NCI-H460 (cell line): ENCODE measurements at places on chromosomes 5 and 9. TPM values are rescaled to one million over a fixed set of nuclear protein-coding genes. Genes with fewer than 3 reads are reported as not detected.

DNA sequence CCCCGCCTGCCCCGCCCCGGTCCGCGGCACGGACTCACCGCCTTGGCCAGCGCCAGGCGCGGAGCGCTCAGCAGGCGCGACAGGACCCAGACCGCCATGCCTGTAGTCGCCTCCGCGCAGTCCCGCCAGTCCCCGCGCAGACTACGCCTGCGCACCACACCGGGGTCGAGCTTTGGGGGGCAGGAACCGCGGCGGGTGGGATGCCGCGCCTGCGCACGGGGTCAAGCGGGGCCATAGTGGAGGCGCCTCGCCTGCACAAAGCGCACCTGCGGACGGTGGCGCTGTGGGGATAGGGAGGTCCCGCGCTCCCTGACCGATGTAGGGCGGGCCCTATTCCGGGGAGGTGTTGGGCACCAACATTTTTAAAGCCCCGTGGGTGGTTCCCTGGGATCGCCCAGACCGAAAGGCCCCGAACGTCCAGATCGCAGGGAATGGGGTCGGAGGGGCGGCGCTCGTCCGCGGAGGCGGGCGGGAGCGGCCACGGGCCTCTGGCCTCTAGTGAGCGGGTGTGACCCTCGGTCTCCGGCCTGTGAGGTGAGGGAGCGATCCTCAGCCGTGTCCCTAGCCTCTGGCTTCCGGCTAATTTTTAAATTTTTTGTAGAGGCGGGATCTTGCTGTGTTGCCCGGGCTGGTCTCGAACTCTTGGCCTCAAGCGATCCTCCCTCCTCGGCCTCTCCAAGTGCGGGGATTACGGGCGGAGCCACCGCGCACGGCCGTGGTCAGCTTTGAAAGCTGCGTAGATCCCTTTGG, 70.8 kb upstream of the LPCAT1 start:
- DNase-seq = peak; percentile 70

DNA sequence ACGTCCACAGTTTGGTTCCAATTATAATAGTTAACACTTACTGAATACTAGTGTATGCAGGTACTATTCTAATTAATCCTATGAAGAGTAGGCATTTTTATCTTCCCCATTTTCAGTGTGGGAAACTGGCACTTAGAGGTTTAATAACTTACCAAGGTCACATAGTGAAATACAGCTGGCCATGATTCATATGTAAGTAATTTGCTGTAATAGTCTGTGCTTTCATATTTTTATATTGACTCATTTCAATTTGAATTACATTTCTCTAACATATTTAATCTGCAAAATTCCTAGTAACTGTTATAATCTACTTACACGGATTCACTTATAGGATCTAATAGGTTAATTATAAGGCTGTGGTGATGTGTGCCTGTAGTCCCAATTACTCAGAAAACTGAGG, 19.4 kb downstream of the CCNH start:
- peak; percentile 11 for DNase-seq

GRCh38 chr5:95738072-95738471, 6.9 kb downstream of the RHOBTB3 start:
- DNase-seq = no peak

- DNase-seq = no peak
Observed at GRCh38 chr5:131533836-131534235, 101.2 kb downstream of the RAPGEF6 start.

DNA sequence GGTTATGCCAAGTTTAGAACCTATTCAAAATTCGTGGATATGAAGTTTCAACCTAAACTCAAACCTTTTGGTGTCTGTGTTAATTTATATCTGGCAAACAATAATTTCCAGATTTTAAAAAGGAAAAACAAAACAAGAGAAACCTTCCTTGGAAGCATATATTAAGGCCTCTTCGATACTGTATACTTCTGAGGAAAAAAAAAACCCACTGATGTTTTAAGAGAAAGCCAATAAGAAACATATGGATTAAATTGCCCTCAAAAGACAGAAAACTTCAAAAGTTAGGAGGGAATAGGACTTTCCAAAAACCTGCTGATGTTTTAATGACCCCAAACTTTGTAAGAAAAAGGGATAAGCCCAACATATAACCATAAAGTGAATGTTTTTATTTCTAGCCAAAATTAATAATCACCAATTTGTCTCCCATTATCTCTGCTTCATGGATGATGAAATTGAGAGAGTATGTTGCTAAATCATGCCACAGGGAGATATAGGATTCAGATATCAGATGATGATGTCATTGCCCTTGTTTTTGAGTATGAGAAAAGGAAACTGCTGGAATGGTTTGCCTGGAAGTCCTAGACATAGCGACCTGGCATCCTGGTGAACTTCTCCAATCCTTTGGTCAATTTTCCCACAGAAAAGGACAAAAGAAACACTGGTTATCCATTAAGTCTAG, 423.9 kb downstream of the DMRT2 start:
- DNase-seq = no peak

- DNase-seq = no peak
Observed at GRCh38 chr9:134555094-134555650, 86.4 kb upstream of the COL5A1 start.

DNA sequence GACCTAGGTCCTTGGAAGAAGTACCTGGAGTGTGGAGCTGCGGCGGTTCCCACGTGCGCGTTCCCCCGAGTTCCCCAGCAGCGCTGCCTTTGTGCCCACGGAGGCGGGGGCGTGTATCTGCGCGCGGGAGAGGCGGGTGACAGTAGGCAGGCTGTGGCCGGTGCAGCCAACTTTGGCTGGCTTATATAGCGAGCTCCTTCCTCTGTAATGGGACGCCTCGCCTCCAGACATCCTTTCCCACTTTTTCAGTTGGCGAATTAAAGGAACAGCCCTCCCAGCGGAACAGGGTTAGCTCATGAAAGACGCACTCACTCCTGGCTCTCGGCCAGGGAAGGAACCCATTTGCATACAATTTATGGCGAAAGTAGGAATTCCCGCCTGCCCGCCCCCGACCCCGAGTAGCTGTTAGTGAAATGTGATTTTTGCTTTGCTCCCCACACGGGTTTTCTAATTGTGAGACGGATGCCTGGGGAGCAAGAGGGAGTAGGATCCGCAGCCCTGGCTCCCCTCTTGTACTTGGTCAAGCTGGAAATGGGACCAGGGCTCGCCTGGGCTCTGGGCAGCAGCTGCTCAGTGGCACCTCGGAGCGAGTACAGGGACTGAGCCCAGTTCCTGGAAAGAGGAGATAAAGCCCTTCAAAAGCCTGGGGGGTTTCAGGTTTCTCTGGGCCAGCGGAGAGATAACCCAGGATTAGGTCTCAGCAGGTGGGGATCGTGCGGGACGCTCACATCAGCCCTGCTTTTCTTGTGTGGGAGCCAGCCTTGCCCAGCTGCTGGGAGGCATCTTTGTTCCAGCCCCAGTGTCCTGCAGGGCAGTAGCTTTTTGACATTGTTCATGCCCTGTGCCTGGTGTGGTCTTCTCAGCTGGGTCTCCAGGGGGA, at the start of gene TNC:
Gene TNC, minus strand, starts transcription at position 159 of the 880 bp plus-strand sequence. CDS start 27,139 bp downstream, outside the sequence.
- no peak for DNase-seq

DNA sequence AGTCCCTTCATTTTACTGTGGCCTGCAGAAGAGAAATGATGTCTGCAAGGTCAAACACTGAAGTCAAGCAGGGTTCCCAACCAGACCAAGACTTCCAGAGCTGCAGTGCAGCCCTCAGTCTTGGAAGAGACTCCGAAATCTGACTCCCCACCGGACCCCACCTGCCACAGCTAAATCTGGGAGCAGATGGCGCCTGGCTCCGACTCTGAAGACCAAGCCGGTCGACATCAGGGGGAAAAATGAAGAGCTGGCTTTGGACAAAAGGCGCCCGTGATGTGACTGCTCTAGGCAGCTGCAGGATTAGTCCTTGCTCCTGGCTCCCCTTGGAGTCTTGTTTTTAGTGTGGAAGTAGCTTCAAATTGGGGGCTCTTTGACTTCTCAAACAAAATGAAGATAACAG, 72.4 kb upstream of the ZNF622 start:
- no peak for DNase-seq

GRCh38 chr5:126801992-126802294, 25.0 kb downstream of the LMNB1 start:
- no peak for DNase-seq

GRCh38 chr5:149860801-149861322, 83.7 kb downstream of the PDE6A start:
- no peak for DNase-seq

Gene ARID3C
- not detected in 2 replicates for total RNA-seq

DNA sequence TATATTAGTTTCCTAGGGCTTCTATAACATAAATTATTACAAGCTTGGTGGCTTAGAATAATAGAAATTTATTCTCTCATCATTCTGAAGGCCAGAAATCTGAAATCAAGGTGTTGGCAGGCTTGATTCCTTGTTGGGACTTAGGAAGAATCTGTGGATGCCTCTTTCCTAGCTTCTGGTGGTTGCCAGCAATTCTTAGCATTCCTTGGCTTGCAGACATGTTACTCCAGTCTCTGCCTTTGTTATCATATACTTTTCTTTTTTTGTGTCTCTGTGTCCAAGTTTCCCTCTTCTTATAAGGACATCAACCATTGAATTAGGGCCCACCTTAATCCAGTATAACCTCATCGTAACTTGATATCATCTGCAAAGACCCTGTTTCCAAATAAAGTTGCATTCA, 31.4 kb downstream of the CTNNA1 start:
- no peak for DNase-seq

DNA sequence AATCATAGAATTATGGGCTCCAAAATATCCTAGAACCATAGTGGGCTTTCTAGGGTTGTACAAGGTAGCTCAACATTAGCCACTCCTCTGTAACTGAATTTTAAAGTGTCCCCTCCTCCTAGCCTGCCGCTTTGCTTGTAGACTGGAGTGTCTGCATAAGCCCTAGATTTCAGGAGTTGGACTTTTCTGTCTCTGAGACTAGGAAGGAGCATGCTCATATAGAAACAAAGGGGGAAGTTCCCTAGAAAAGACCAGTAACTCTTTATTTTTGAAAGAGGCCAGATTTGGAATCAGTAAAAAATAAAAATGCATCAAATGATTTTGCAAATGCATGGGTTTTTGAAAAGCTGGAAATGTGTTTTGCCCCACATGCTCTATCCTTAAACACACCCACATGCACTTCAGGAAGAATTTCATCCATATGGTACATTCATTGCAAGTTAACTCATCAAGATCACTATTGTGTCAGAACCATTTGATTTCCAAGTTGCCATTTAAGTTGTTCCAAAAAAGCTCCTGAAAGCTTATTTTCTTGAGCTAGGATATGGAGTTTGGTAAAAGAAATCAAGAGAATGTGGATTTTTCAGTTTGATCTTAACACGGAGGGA, 121.0 kb upstream of the NR3C1 start:
- DNase-seq = no peak

Gene ST8SIA4
- total RNA-seq = 7.0 and 7.7 TPM in 2 replicates

Gene PCDHB13
- total RNA-seq = 2.2 and 2.5 TPM in 2 replicates

Gene WDR38
- not detected in 2 replicates for total RNA-seq

GRCh38 chr9:106738109-106738508, 124.9 kb upstream of the ZNF462 start:
- no peak for DNase-seq

DNA sequence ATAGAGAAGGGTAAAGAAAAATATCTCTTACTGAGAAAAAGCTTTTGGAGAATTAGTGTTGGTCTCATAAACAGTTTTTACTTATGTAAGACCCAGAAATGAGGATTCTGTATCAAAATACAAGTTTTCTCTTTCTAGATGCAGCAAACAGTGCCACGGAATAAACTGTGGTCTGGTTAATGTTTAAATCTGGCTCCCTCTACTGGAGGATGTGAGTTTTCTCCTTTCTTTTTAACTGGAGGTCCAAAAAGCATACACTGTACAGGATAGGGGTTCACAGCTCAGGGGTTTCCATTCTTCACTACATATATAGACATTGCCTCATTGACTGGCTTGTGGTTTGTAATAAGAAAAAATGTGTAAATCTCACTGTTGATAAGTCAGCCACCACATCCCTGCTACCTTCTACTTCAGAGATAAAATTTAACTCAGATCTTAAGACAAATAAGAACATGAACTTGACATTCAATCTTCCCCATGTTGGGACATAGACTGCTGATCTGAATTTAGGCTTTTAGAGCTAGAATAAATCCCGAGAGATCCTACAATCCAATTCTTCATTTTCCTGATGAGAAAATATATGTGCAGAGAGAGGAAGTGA, 98.9 kb downstream of the CFAP95 start:
- peak; percentile 38 for DNase-seq

Gene PCA3
- total RNA-seq = not detected in 2 replicates

Gene TYRP1
- total RNA-seq = 0.38 TPM in 1 of 2 replicates, not detected in the other

GRCh38 chr9:108549184-108549583, 306.6 kb downstream of the ACTL7B start:
- no peak for DNase-seq

GRCh38 chr9:116345817-116346216, 192.2 kb downstream of the PAPPA start:
- no peak for DNase-seq

DNA sequence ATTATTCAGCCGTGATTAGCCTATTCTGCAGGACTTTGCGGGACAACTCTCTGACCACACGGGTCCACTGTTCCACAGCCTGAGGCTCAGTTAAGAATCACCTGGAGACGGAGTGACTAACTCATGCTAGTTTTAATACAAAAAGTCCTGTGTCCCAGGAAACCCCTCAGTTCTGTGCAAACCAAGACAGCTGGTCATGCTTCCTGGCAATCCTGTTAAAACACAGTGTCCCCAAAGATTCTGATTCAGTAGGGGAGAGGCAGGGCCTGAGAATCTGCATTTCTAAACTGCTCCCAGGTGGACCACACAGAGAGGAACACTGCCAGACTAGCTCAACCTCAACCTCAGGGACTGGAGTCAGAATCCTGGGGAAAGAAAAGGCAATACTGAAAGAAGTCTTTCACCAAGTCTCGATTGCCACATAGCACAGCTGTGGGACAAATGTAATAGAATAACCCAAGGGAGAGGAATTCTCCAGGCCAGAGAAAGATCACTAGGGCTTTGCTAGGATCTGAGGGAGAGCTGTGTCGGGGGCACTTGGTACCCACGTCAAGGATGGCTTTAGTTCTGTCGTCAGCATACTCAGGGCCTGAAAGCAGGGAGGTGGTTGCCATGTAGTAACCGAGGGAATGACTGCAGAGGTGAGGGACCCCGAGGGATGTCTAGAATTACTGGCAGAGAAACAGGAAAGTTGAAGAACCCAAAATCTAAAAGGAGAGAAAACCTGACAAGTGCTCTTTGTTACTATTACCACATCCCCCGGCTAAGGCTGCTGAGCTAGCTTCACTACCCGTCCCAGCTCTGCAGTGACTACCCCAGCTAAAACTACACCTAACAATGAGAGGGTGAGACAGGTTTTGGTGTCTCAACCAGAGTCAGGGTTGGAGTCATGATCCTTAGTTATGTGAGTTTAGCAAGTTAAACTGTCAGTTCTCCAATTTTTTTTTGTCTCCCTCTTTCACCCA, 8.6 kb downstream of the SUSD1 start:
- no peak for DNase-seq

- DNase-seq = no peak
Observed at GRCh38 chr5:149094996-149095395, 32.1 kb upstream of the SH3TC2 start.

GRCh38 chr9:33434317-33435105, 12.9 kb downstream of the AQP3 start:
- DNase-seq = no peak

- no peak for DNase-seq
Observed at GRCh38 chr5:33321026-33321425, 119.7 kb upstream of the TARS1 start.

- no peak for DNase-seq
Observed at GRCh38 chr5:138752341-138752950, 779 bp upstream of the CTNNA1 start.

Gene IL31RA
- not detected in 2 replicates for total RNA-seq
